Thoracic aorta (tissue), 2 donors: ENCODE measurements at places on chromosomes 6 and 20.

GRCh38 chr20:40782043-40782368 is 93.0 kb upstream of the MAFB start:
- DNase-seq, result no peak

DNA sequence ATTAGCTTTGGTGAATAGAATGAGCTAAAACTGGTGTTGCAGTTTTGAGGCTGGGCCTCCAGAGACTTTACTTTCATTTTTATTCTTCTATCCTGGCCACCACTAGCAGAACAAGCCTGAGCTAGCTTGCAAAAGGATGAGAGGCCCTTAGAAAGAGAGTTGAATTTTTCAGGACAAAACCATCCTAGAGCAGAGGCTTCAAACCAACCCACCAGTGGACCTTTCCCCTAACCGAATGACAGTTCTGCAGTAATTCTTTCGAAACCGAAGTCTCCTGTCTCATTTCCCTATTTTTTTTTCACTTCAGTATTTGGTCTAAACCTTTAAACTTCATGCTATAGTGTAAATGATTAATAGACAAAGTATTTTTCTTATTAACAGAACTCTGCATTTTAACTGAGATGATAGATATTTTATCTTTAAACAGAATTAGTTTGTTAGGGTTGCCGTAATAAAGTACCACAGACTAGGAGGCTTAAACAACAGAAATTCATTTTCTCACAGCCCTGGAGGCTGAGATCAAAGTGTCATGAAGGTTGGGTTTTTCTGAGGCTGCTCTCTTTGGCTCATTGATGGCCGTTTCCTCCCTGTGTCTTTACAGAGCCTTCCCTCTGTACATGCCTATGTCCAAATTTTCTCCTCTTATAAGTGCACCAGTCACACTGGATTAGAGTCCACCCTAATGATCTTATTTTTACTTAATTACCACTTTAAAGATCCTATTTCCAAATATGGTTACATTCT is 80.6 kb upstream of the PAK5 start:
- no peak for DNase-seq

- no peak for DNase-seq
These were observed 545.6 kb downstream of the PKHD1 start for GRCh38 chr6:51541847-51542246.

- DNase-seq, result no peak
These were observed 105.3 kb upstream of the SLC22A16 start for GRCh38 chr6:110581679-110582078.

GRCh38 chr20:51531141-51531710 is 11.3 kb downstream of the NFATC2 start:
- DNase-seq, result no peak

- no peak for DNase-seq
These were observed 5.1 kb downstream of the TFB1M start for GRCh38 chr6:155309150-155309549.

DNA sequence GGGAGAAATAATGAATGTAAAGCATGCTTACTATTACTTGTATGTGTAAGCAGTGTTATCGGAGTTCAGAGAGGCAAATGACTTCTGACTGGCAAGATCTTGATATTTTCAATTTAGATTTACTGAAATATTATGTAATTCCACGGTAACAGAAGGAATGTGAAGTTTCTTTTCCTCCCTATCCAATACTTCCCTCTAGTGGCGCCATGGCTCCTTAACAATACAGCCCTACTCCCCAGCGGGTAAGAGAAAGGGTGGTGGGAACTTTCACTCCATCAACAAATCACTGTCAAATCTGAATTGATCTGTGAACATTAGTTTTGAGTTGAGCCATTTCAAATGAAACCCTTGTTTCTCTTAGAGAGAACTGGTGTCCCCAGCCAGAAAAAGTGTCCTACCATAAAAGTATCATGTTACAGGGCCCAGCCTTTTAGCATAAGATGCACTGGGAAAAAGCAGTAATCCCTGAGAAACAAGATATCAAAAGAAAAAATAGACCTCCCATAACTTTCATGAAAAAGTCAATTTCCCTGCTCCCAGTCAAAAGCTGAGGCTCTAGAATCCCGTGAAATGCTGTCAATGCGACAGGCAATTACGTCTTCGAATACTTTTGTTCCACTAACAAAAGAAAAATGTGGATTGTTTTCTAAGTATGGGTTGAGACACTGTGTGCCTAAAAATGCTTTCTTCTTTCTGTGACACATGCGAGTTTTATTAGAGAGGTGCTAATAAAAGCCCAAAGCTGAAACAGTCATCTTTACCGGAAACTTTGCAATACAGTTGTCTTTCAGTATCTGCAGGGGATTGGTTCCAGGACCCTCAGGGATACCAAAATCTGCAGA is 12.9 kb downstream of the COX7A2 start:
- DNase-seq, result no peak

DNA sequence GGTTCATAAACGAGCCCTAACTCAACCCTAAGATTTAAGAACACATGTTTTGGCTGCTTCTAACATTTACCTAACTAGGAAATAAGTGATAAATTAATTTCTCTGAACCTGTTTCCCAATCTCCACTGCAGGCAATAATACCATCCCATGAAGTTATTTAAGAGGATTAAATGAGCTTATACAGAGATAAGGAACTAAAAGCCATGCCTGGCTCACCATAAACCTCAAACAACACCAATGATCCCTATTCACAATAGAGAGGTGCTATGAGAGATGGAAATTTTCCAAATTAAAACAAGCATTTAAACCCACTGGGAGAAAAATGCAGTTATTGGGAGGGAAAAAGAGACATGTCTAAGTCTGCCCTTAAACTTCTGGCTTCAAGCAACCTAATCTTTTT is 33.9 kb upstream of the KLHL31 start:
- DNase-seq, result no peak

GRCh38 chr20:53231061-53231460 is 258.9 kb downstream of the TSHZ2 start:
- DNase-seq, result no peak

DNA sequence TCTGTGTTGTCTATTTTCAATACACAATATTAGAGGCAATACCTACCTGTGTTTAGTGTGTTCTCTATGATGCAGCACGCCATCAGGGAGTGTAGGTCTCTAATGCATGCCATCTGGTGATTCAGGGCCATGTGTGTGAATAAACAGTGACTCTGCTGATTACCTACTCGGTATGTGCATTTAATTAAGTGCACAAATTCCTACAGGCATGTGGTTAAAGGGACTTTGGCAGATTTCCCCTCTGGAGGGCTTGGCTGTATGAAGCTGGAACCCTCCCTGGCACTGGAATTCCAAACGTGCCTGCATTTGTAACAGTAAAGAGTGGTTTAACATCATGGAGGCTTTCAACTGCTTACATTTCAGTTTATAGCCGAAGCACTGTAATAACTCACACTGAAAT is 401.5 kb upstream of the SASH1 start:
- DNase-seq, result no peak

DNA sequence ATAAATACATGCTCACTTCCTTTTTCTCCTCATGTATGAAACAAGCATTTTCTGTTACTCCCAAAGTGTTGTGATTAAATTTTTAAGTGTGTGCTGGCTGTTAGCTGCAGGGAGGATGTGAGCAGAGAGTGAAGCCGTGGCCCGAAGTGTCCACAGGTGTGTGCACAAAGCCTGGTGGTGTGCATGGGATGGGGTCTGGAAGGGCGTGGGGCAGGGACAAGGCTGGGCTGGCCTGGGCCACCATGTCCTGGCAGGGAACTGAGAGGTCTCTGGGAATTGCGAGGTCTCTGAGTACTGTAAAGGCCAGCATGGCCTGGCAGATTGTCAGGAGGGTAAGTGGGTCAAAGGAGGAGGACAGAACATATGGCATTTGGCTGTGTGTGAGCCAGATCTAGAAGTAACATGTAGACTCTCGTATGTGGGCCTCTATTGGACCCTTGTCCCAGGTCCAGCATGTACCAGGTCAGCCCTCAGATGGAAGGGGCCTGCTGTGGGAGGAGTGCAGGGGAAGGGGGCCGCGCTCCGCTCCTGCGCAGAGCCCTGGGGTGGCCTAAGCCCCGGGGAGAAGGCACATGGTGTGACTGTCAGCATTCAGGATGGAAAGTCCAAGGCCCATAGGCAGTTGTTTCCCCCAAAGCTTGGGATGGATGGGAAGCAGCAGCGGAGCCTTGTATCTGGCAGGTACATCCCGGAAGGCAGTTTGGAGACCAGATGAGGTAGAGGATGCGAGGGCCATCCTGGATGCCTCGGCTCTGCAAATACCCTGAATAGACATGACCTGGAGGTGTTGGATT is 45.1 kb upstream of the PHACTR3 start:
- no peak for DNase-seq

GRCh38 chr6:144232176-144232831 is 52.8 kb upstream of the UTRN start:
- DNase-seq, result no peak

- no peak for DNase-seq
These were observed 47.3 kb downstream of the LY86 start for GRCh38 chr6:6635869-6636268.

GRCh38 chr20:15339264-15339663 is 1001.9 kb upstream of the FLRT3 start:
- DNase-seq, result no peak

DNA sequence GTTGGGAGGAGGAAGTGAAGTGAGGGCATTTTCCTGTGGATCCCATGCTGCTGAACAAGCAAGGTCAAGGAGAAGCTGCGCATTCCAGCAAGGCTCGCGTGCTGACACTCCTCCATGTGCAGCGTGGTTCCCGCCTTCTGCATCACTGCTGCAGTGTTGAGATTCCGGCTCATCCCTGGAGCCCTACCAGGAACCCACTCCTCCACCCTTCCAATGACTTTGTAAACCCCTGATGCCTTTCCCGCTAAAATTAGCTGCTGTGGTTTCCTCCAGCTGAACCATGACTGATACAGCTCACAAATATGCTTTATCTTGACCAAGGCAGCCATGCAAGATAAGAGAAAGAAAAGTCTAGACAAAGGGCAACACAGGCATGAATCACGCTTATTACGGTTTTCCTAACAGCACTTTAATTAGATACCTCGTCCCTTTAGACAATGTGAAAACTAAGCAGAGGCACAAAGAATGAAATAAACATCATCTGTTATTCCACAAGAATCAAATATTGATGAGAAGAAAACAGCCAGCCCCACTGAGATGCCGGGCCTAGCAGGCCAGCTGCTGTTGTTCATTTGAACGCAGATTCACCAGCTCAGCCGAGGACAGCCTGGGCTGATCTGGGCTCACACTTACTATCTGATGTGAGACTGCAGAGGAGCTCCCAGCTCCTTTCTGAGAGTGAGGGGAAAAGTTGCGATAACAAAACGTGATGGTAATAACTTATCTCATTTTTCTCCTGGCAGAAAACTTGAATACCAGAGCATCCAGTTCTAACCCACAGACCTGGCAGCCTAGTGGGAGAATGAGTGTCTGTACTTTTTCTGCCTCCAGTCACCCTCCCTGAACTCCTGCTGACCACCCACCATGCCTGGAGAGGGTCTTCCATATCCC is 14.2 kb upstream of the BNIP5 start:
- no peak for DNase-seq

DNA sequence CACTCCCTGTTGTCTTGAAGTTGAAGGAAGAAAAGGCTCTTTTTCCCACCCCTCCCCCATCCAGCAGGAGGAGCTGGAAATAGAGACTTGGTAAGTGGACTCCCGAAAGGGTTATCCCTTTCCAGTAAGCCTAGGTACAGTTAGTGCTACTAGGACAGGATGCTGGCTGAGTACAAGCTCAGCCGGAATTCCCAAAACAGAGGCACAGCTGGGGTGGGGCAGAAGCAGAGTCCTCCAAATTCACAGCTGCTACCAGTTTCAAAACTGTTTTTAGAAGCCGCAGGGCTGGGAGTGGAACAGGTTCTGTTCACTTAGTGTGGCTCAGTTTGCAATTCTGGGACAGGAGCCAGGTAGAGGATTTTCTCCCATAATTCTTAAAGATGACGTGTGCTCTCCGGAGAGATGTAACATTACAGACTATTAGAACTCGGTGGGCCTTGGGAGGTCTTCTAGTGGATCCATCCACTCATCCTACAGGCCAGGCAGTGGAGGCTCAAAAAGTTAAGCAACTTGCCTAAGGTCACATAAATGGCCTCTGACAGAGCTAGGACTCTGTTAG is 19.0 kb upstream of the UTRN start:
- peak; percentile 27 for DNase-seq

- DNase-seq, result no peak
These were observed 838 bp downstream of the TNFAIP3 start for GRCh38 chr6:137867685-137868509.

DNA sequence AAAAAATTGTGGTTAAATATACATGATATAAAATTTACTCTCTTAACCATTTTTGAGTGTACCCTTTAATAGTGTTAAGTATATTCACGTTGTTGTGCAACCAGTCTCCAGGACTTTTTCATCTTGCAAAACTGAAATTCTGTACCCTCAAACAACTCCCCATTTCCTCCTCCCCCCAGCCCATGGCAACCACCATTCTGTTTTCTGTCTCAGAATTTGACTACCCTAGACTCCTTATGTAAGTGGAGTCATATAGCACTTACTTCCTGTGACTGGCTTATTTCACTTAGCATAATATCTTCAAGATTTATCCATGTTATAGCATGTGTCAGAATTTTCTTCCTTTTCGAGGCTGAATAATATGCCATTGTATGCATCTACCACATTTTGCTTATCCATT is 5.1 kb downstream of the VPS16 start:
- no peak for DNase-seq
